ENCODE measurements at places on chromosomes 6 and 20.

- DNase-seq, result no peak
These were observed 9.7 kb downstream of the PTCHD4 start for GRCh38 chr6:48101290-48101689.

DNA sequence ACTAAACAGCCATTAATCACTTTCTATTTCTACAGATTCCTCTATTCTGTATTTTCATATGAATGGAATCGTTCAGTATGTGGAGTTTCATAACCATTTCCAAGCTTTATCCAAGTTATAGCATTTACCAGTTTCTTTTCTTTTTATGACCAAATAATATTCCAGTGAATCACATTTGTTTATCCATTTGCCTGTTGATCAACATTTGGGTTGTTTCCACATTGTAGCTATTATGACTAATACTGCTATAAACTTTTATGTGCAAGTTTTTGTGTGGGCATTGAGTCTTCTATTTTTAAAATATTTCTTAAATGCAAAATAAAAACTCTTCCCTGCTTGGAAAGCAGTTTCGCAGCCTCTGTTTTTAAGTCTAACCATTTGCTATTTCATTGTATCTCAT lies 336.4 kb upstream of the OPRM1 start:
- DNase-seq, result no peak

- DNase-seq, result peak; percentile 68
These were observed 2.3 kb upstream of the SNRNP48 start for GRCh38 chr6:7587631-7588100.

- no peak for DNase-seq
These were observed 388.8 kb downstream of the THBS2 start for GRCh38 chr6:168864541-168865460.

DNA sequence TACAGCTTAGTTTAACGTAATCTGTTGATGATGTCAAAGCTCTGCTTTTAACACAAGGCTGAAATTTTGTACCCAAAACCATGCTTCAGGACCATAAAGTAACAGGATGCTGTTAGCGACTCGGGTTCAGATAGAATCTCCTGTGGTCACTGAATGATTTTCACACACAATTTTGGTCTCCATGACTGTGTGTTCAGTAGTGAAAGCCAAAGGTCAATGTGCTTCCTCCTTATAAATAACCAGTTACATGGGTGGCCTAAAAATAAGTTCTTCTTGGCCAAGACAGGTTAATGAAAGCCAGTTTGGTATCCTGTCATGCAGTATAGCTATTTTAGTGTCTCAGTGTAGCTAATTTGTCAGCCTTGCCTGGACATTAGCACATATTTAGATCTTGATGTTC lies 19.1 kb upstream of the LOC128125822 start:
- no peak for DNase-seq
